Uterus (tissue), 4 donors: ENCODE measurements at places on chromosomes 12 and 14. TPM values are rescaled to one million over a fixed set of nuclear protein-coding genes. Genes with fewer than 3 reads are reported as not detected.

The USP44 gene
- 2.6 TPM for total RNA-seq

GRCh38 chr12:125744201-125744600 lies 679.0 kb downstream of the AACS start:
- no peak for DNase-seq
- H3K4me1 ChIP-seq: no peaks in the 10 kb centered on the region
- H3K27ac ChIP-seq: no peak overlapping the region
- no peak overlapping the region for H3K4me3 ChIP-seq
- no peaks in the 10 kb centered on the region for H3K36me3 ChIP-seq

DNA sequence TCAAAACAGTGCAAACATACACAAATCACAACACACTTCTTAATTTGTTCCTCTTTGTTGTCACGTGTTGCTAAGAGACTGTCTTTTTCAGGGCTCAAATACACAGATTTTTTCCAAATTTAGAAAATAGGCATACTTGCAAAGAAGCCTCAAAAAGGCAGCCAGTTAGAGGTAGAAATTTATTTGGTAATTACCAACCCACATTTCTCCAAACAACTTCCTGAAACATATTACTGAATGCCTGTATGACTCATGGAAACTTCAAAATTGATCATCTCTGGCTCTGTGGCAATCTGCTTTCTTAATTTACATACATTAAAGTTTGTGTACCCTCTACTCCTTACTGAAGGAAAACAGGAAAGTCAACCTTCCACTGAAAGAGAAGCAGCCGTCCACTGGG lies 36.4 kb downstream of the PPM1H start:
- H3K27me3 ChIP-seq: no peaks in the 10 kb centered on the region
- H3K4me1 ChIP-seq: no peaks in the 10 kb centered on the region
- DNase-seq: no peak
- no peak overlapping the region for H3K4me3 ChIP-seq

The SLC2A13 gene
- total RNA-seq: 17.4 TPM

GRCh38 chr12:6068227-6068626 lies 56.2 kb downstream of the VWF start:
- no peak for DNase-seq
- no peak overlapping the region for H3K27ac ChIP-seq
- H3K27me3 ChIP-seq: no peaks in the 10 kb centered on the region
- H3K4me1 ChIP-seq: no peaks in the 10 kb centered on the region
- no peaks in the 10 kb centered on the region for H3K36me3 ChIP-seq

The TAS2R19 gene
- 2.6 TPM for total RNA-seq

The GPR68 gene
- total RNA-seq: not detected

DNA sequence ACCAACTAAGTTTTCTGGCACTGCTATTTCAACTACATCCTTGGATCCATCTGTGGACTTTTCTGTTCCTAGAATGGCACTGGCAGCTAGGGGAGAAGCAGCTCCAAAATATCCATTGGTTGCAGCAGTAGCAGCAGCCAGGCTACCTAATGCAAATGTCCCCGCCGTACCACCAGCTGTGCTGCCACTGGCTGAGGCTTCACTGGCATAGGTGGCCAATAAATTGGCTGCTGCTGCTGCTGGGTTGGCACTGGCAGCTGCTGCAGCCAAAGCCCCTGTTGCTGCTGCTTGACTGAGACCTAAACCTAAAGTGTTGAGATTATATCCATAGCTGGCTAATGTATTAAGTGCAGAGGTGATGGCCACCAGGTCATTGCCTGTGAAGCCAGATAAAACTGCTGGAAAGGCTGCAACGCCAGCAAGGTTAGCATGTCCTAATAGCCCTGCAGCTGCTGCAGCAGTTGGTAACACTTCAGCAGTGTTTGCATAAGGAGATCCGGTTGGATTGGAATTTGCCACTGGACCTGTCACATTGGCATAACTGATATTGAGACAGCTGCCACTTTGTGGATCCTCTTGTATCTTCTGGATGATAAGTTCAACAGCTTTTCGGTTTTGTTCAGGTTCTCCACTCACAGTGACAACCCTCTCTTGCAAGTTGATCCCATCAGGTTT lies 149.5 kb downstream of the NOVA1 start:
- no peaks in the 10 kb centered on the region for H3K36me3 ChIP-seq
- H3K27ac ChIP-seq: no peak overlapping the region
- DNase-seq: no peak

DNA sequence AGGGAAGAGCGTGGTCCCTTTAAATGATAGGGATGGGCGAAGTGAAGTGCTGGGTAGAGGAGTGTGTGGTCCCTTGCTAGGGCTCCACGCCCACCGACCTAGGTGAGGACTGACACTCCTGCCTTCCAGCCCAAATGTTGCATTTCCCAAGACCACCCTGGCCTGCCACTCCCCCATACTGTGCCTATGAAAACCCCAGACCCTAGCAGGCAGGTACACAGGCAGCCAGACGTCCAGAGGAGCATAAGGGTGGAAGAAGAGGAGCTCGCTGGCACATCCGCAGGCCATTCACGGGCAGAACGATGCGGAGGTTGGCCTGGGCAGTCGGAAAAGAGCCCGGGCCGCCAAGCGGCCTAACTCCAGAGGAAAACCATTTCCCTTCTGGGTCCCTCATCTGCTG lies 817 bp upstream of the IPO8 start:
- H3K27me3 ChIP-seq: no peaks in the 10 kb centered on the region
- no peaks in the 10 kb centered on the region for H3K36me3 ChIP-seq
- no peak for DNase-seq
- no peak overlapping the region for H3K4me3 ChIP-seq
- no peaks in the 10 kb centered on the region for H3K4me1 ChIP-seq
- H3K27ac ChIP-seq: no peak overlapping the region

The PPP1R36 gene
- total RNA-seq: 1.2 TPM

GRCh38 chr14:82897469-82898308 lies 1364.0 kb upstream of the SEL1L start:
- H3K4me1 ChIP-seq: no peaks in the 10 kb centered on the region
- H3K36me3 ChIP-seq: no peaks in the 10 kb centered on the region
- H3K4me3 ChIP-seq: no peak overlapping the region
- no peak overlapping the region for H3K27ac ChIP-seq

- H3K27ac ChIP-seq: no peak overlapping the region
- H3K36me3 ChIP-seq: no peaks in the 10 kb centered on the region
- H3K4me3 ChIP-seq: no peak overlapping the region
- no peak for DNase-seq
- no peaks in the 10 kb centered on the region for H3K4me1 ChIP-seq
Measured at GRCh38 chr14:78103271-78103670, 66.9 kb upstream of the NRXN3 start.

The P3H3 gene
- 27.4 TPM for total RNA-seq

The NKX2-8 gene
- total RNA-seq: not detected

DNA sequence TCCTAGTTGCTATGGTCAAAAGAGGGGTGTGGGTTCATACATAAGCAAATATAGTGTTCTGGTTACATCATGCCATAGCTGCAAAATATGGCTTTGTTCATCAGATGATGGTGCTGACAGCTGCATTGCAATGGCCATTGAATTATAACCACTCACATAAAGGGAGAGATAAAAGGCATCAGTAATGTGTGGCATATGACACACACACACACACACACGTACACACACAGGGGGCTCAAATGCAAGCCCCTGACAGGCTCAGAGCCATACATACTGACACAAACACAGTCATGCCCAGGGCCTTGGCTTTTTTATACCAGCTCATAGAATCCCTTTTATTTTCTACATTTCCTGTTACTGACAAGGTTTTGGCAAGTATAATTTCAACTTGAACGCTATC lies 698.9 kb downstream of the BCL11B start:
- DNase-seq: no peak
- H3K4me3 ChIP-seq: no peak overlapping the region
- no peaks in the 10 kb centered on the region for H3K4me1 ChIP-seq

GRCh38 chr14:76784266-76784874 lies 23.1 kb downstream of the VASH1 start:
- DNase-seq: no peak
- no peak overlapping the region for H3K4me3 ChIP-seq
- no peaks in the 10 kb centered on the region for H3K4me1 ChIP-seq

DNA sequence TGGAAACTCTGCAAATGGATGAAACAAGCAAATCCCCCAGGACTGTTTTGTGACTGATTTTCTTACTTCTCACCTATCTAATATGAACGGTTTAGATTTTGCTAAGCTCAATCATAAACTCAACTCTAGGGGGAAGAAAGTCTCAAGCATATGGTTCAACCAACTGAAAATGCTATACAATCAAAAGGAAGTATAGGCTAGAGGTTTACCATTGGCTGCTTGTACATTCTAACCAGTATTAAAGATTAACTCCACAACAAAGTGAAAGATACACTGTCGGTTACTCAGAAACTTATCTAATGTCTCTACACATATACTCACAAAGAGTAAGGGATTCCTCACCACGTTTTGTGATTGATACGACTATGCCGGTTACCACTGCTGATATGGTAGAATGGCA lies 281.8 kb upstream of the SOX5 start:
- no peak overlapping the region for H3K27ac ChIP-seq
- no peaks in the 10 kb centered on the region for H3K4me1 ChIP-seq
- no peak overlapping the region for H3K4me3 ChIP-seq
- no peaks in the 10 kb centered on the region for H3K36me3 ChIP-seq
- H3K27me3 ChIP-seq: no peaks in the 10 kb centered on the region

- no peak overlapping the region for H3K4me3 ChIP-seq
- no peak for DNase-seq
- H3K4me1 ChIP-seq: peaks cover 14% of the 10 kb centered on the region
- H3K36me3 ChIP-seq: no peaks in the 10 kb centered on the region
- H3K27me3 ChIP-seq: peaks cover 36% of the 10 kb centered on the region
Measured at GRCh38 chr14:77143071-77143470, 1.5 kb upstream of the ZDHHC22 start.

DNA sequence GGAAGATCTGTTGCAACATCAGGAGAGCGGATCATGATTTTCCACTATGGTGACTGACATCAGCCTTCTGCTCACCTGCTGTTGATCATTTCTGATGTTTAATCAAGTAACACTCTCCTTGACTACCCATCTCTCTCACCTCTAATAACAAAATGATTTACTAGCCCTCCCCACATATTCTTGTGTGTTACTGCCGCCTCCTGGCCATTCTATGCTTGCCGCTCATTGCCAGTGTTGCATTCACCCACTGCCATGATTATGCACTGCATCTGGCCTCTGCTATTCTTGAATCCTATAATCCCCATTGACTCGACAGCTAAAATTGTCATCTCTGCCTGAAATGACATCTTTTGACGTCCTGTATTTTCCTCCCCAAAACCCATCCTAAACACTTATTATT lies 113.8 kb downstream of the RERGL start:
- H3K4me1 ChIP-seq: no peaks in the 10 kb centered on the region
- H3K36me3 ChIP-seq: no peaks in the 10 kb centered on the region
- H3K27ac ChIP-seq: no peak overlapping the region

DNA sequence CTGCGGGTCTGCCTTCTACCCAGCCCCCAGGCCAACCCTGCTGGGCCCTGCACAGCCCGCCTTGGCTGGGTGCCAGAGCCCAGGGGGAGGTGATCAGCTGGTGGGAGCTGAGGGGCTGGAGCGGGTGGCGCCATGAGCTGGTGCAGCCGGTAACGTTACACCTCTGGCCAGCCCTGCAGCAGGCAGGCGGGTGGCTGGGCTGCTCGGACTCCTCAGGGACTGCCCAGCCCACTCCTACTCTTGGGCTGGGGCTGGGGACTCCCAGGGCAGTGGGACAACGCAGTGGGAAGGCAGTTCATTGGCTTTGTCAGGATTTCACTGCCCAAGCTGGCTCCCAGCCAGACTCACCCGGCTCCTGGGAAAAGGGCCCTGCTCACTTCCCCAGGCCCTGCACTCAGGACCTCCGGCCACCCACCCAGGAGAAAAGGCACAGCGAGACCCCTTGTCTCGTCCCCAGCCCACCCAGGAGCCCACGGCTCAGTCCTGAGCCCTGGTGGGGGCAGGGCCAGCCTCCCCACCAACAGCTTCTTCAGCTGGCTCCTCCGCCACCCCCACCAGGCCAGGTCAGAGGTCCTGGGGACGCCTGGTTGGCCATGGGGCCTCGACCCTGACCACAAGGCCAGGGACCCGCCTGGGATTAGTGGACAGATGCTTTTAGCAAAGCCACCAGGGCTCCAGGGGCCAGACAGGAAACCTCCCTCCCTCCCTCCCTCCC lies 1.0 kb downstream of the PGF start:
- no peaks in the 10 kb centered on the region for H3K4me1 ChIP-seq

- H3K36me3 ChIP-seq: no peaks in the 10 kb centered on the region
- no peak overlapping the region for H3K4me3 ChIP-seq
- H3K4me1 ChIP-seq: peaks cover 15% of the 10 kb centered on the region
- H3K27me3 ChIP-seq: no peaks in the 10 kb centered on the region
Measured at GRCh38 chr12:6376079-6376869, 911 bp upstream of the SCNN1A start.

The ULK1 gene
- 135 TPM for total RNA-seq

The TRPV4 gene
- total RNA-seq: 0.34 TPM

The RPGRIP1 gene
- not detected for total RNA-seq

The RHOJ gene
- total RNA-seq: 30.6 TPM

- no peaks in the 10 kb centered on the region for H3K36me3 ChIP-seq
- H3K4me1 ChIP-seq: no peaks in the 10 kb centered on the region
- DNase-seq: no peak
- no peak overlapping the region for H3K27ac ChIP-seq
Measured at GRCh38 chr12:94020335-94020734, 128.0 kb upstream of the PLXNC1 start.

- no peaks in the 10 kb centered on the region for H3K4me1 ChIP-seq
- no peak for DNase-seq
- no peaks in the 10 kb centered on the region for H3K36me3 ChIP-seq
- no peak overlapping the region for H3K27ac ChIP-seq
Measured at GRCh38 chr12:119659289-119659897, 8.5 kb upstream of the PRKAB1 start.

The VDR gene
- total RNA-seq: 0.26 TPM

The PLXNC1 gene
- 23.8 TPM for total RNA-seq

DNA sequence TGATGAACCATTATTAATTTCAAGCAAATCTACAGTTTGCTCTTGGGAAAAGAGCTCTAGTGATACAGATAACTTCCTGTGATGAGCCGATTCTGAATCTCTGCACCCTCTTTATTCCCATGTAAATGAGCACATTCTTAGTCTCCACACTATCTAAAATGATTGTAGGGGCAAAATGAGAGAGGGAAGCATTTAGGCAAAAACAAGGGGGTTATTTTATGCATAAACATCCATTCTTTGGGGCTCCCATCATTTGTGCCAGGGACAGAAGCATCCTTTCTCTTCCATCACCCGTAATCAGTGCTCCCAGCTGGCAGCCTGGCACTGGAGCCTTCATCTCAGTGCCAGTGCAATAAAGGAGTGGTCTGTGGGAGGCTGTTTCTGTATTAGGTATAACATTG lies 1.7 kb upstream of the GPD1 start:
- no peak overlapping the region for H3K27ac ChIP-seq
- no peak for DNase-seq
- H3K27me3 ChIP-seq: no peaks in the 10 kb centered on the region
- H3K36me3 ChIP-seq: no peaks in the 10 kb centered on the region
- H3K4me3 ChIP-seq: no peak overlapping the region
